Umbilical cord (tissue), 2 donors: ENCODE measurements at places on chromosomes 7 and 10.

DNA sequence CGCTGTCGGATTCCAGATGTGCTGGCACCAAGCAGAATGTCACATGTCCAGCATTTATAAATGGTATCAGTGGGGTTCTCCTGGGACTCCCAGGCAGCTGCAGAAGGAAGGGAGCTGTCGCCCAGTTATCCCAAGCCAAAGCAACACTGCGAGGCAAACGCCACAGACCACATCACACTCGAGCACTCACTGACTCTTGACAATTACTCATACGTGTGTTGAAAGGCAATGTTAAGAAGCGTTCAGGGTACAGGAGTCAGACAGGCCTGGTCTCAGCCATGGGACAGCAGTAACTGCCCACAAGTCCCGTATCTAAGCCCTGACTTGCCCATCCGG, 113.4 kb downstream of the DIP2C start:
- DNase-seq = no peak

DNA sequence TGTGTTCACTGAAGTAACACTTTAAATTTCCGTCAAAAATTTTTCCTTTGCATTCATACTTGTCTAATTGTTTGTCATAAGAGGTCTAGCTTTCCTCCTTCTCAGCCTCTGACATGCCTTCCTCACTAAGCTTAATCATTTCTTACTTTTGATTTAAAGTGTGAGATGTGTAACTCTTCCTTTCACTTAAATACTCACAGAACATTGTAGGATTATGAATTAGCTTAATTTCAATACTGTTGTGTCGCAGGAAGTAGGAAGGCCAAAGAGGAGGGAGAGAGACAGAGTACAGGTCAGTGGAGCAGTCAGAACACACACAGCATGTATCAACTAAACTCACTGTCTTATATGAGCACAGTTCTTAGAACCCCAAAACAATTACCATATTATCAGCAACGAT, 99.0 kb downstream of the SRPK2 start:
- DNase-seq = no peak

GRCh38 chr10:125629758-125630376, 53.1 kb downstream of the TEX36 start:
- DNase-seq = peak; percentile 24

- no peak for DNase-seq
Observed at GRCh38 chr10:98320486-98321185, 52.6 kb upstream of the LOXL4 start.

GRCh38 chr7:5574770-5575269, 151.2 kb upstream of the TNRC18 start:
- no peak for DNase-seq

GRCh38 chr7:66205741-66206090, 582 bp downstream of the TPST1 start:
- no peak for DNase-seq

DNA sequence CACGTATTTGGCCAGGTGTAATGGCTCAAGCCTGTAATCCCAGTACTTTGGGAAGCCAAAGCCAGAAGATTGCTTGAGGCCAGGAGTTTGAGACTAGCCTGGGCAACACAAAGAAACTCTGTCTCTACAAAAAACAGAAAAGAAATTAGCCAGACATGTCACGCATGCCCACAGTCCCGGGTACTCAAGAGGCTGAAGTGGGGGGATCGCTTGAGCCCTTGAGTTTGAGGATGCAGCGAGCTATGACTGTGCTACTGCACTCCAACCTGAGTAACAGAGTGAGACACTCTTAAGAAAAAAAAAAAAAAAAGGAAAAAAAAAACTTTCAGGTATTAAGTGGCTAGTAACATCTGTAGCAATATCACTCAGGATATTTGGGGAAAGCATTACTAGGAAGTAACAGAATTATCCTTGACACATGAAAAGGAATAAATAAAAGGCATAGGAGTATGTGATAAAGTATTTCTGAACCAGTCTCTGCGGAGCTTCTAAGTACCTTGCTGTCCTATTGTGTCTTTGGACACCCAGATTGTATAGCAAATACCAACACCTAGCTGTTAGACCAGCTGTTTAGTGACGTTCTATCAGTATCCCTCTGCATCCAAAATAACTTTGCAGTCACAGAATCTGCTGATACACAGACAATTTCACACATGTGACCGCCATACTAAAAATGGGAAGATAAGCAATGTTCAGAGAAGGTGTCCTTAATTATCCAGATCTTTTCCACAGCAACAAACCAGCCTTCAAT, 74.4 kb downstream of the CYTH3 start:
- DNase-seq = no peak

DNA sequence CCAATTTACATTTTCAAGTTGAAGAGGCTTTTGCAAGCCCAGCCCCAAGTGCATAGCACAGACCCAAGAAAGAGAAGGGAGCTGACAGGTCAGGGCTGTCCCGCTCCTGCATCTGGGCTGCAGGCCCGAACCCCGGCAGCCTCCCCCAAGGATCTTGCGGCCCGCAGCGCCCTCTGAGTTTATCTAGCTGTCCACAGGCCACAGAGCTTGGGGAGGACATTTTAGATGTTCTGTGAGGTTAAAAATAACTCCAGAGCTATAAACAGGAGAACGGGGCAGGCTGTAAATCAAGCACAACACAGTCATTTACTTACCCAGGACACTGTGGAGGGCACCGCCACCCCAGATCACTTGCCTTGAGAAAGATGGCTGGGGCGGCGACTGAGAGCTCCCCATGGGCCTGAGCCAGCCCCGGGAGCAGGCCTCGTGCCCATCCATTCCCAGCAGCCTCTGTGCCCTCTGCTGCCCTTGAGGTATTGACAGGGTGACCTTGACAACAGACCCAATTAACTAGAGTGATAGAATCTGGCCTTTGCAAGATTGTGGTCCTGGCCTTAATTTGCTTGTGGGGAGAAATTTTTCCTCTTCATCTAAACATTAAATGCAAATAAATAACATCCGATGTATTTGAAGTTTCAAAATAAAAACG, 563.0 kb downstream of the TCERG1L start:
- DNase-seq = no peak
